Activated CD4-positive, alpha-beta T cell treated with anti-CD3 and anti-CD28 coated beads for 24 hours (primary cell): ENCODE measurements at places on chromosomes 2 and 18.

DNA sequence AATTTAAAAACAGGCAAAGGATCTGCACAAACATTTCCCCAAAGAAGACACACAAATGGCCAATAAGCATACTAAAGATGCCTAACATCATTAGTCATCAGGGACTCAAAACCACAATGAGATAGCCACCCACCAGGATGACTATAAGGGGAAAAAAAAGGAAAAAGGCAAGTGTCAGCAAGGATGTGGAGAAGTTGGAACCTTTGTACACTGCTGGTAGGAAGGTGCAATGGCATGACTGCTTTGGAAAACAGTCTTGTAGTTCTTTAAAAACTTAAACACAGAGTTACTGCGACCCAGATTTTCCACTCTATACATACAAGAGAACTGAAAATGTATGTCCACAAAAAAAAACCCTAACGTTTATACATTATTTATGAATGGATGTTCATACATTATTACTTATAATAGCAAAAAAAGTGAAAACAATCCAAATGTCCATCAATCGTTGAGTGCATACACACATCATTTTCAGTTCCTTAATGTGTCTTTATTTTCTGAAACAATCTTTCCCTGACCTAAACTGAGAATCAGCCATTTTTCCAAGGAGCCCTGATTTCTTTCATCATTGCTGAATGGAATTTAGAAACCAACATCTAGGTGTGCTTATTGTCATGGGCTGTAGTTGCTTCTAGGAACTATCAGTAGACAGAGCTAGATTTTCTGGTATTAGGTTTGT lies 64.7 kb upstream of the TLK1 start:
- no peak for DNase-seq

GRCh38 chr18:29226213-29226612 lies 1049.3 kb upstream of the CDH2 start:
- no peak for DNase-seq

GRCh38 chr18:41967680-41968079 lies 12.6 kb downstream of the PIK3C3 start:
- no peak for DNase-seq

GRCh38 chr2:15363734-15364133 lies 197.4 kb downstream of the NBAS start:
- DNase-seq: no peak

DNA sequence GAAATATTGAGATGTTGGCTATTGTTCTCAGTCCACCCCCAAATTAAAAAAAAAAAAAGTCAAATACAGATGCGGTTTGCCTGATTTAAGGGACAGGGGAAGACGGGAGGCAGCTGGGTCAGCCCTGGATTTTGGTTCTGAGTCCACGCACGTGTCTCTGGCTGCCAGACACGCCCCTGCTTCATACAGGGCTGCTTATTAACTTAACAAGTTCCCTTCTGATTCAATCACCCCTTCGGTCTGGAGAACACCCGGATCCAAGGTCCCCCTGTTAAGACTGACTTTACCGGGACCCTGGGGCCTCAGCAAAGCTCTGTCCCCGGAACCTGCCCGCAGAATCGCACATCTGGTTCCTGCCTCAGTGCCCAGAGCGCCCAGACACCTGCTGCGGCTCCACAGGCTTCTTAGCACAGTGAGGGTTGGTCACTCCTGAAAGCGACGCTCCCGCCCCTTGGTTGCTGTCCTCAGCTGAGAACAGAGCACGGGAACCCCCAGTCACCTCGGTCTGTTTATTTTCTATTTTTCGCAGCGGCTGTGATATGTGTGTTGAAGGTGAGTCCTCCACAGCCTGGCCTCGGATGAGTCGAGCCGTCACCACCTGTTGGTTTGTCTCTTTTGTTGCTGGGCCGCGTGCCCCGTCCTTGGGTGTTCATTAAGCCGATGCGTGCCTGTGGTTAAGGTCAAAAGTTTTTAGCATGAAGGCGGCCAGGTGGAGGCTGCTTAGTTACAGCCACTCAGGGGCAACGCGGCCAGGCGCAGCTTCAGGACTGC lies 57.2 kb downstream of the RTP5 start:
- DNase-seq: no peak

- DNase-seq: no peak
Observed at GRCh38 chr2:11187083-11187619, 31.9 kb downstream of the SLC66A3 start.

- DNase-seq: no peak
Observed at GRCh38 chr2:195214072-195214471, 443.0 kb upstream of the SLC39A10 start.

DNA sequence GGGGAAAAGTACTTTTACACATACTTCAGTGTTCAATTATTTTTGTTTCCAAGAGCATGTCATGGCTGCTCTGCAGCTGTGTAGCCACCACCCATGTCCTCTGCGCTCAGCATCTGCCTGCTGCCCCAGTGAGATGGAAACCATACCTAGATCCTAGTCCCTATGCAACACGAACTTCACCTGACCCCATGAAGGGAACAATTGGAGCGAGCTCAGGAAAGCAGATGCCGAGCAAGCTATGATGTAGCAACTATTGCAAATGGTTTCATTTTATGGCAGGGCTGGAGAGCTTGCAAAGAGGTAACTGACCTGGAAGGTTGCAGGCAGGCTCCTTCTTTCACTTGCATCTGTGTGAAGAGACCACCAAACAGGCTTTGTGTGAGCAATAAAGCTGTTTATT lies 1.3 kb upstream of the CCDC141 start:
- DNase-seq: no peak

- no peak for DNase-seq
Observed at GRCh38 chr2:188345426-188345825, 53.8 kb downstream of the GULP1 start.

- DNase-seq: no peak
Observed at GRCh38 chr2:56465491-56465890, 281.7 kb downstream of the CCDC85A start.

GRCh38 chr18:57141208-57142129 lies 5.4 kb upstream of the BOD1L2 start:
- DNase-seq: no peak

DNA sequence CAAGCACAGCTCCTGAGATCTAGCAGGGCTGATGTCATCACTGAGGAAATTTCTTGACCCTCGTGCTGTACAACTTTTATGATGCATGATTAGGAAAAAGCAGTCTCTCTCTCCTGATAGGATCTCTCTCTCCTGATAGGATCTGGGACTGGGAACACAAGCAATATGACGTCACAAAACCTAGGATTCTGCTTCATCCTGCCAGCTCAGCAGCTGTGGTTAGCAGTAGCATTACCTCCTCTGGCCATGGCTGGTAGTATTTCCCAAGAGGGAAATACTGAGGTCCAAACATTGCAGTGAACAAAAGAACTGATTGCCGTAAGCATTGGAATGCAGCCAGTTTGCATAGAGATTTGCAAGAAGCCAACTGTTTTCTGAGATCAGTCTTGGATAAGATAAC lies 521.2 kb upstream of the POU3F3 start:
- DNase-seq: no peak

- DNase-seq: no peak
Observed at GRCh38 chr18:647304-647703, 10.1 kb upstream of the TYMS start.

DNA sequence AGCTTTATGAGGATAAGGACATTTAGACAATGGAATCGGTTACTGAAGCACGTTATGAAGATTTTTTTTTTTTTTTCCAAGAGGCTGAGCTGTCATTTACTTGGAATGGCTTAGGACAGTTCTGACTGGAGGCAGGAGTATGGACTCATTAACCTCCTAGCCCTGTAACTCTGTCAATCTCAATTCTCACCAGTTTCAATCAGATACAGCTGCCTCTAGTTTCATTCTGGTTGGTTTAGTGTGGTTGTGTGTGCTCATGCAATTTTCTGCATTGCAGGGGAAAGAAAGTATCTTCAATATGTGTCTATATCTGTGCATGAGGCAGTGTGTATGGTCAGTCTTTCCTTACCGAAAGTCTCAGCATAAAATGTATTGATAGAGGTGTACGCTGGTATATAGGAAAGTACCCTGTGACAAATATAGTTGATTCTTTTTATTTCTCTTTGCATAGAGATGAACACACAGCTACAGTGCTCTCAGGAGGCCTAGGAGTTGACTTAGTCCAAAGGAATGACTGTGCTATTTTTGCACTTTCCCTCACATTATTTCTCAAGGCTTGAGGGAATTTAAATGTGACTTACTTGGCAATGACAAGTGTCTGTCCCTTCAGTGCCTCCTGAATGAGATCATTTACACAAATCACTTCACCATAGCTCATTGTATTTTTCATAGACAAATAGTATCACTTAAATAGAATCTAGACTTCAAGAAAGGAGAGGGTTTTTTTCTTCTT lies 50.5 kb upstream of the GRB14 start:
- no peak for DNase-seq

DNA sequence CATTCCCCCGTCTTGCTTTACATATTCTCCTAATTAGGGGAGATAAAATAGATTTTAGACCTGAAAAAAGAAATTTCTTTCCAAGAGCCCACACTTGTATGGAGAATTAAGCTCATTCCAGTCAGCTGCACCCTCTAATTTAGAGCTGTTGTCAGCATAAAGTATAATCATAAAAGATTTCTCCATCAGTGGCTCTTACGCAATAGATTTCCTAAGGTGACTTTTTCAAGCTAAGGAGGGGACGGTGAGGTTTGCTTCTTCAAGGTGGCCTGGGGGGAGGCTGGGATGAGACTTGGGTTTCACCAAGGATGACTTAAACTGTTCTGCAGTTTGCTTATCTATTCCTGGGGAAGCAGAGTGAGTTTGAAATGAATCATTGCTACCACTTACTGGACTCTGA lies 426.2 kb downstream of the NBAS start:
- no peak for DNase-seq

- no peak for DNase-seq
Observed at GRCh38 chr2:137826373-137827372, 137.6 kb upstream of the HNMT start.

GRCh38 chr18:50659091-50660003 lies 99.5 kb downstream of the MAPK4 start:
- no peak for DNase-seq

DNA sequence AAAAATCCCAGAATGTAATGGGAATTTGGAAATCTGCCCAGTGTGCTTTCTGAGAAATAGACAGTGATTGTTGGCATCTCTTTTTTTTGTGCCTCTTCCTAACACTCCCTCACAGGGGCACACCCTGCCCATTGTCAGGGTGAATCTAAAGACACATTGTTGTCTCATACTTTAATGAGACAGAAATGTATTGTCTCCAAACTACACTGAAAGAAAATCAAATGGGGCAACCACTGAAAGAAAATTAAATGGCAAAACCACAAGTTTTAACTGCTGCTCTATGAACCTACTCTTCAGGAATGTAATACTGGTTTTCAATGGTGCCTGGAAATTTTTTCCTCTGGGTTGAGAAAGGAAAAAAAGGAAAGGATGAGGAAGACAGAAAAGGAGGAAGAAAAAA lies 43.2 kb upstream of the GLS start:
- no peak for DNase-seq

DNA sequence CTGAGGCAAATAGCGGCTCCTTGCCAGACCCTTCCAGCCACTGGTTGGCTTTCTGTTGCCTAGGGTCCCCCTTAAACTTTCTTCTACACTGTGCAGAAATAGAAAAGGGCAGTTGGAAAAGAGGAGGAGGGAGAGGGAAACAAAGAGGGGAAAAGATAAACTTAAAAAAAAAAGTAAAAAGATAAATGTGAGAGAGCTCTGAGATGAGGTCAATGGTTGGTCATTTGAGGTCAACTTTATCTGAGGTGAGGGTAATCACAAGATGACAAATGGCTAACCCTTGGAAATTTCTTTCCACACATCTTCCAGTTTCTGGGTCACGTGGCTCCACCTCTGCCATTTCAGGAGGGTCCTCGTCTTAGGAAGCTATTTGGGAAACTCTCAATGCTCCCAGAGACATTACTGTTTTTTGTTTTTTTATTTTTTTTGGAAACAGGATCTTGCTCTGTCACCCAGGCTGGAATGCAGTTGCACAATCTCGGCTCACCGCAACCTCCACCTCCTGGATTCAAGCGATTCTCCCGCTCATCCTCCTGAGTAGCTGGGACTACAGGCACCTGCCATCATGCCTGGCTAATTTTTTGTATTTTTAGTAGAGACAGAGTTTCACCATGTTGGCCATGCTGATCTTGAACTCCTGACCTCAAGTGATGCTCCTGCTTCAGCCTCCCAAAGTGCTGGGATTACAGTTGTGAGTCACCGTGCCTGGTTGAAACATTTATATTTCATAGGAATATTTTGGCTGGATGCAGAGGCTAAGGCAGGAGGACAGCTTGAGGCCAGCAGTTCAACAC lies 199.9 kb downstream of the TGIF1 start:
- DNase-seq: no peak

DNA sequence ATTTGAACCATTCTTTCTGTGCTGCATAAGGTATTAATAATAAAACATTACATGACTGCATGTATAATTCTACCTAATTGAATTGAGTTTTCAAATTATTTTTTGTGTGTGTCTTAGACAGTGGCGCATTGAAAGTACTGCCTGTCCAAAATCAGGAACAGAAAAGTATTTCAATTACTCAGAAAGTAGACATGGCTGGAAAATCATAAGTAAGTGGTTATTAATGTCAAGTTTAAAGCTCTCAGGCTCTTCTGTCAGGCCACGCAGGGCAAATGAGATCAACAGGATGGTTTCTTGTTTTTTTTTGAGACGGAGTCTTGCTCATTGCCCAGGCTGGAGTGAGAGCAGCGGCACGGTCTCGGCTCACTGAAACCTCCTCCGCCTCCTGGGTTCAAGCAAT lies 32.4 kb upstream of the DARS1 start:
- DNase-seq: no peak

DNA sequence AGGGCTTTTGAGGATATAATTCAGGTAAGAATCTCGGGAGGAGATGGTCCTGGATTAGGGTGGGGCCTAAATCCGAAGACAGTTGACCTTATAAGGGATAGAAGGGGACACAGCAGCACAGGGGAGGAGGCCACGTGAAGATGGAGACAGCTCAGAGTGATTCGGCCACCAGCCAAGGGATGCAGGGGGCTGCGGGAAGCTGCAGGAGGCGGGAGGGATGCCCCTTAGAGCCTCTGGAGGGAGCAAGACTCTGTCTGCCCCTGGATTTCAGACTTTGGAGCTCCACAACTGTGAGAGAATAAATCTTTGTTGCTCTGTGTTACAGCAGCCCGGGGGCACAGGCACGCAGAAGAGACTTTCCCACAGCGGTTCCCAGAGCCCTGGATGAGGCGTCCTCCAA lies 143.7 kb downstream of the ASB1 start:
- no peak for DNase-seq

GRCh38 chr2:134716721-134717243 lies 2.0 kb downstream of the TMEM163 start:
- no peak for DNase-seq

DNA sequence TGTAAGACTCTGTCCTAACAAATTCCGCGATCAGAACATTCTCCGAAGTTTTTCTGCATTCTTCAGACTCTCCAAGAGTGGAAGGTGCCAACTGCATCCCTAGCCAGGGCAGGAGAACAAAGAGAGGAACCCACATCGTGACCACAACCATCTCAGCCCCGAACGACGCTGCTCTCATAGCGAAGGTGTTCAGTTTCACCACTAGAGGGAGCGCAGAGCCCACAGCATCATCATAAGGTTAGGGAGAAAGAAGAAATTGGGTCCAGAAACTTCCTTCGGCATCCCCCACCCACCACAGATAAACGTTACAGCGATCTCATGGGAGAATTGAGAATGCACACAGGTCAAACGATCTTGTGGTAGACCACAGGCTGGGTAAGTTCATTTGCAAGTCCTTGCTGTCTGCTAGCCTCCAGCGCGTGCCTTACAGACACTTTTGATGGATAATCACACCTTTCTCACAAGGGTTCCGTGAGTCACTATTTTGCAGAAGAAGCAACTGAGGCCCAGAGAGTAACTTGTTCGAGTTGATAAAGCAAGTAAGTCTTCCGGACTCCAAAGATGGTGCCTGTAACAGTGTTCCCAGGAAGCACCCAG lies 53.7 kb upstream of the ARL4C start:
- DNase-seq: peak; percentile 22

GRCh38 chr2:136112317-136113208 lies 5.4 kb downstream of the CXCR4 start:
- DNase-seq: no peak
